ENCODE measurements at places on chromosomes 13 and 19. TPM values are rescaled to one million over a fixed set of nuclear protein-coding genes. Genes with fewer than 3 reads are reported as not detected.

Gene ANGPTL4
- 1.5 TPM for total RNA-seq

Gene RHPN2
- 42.1 TPM for total RNA-seq

GRCh38 chr19:56105090-56105701 is 15.9 kb downstream of the ZNF787 start:
- DNase-seq, result no peak

GRCh38 chr13:83423861-83424260 is 458.4 kb downstream of the SLITRK1 start:
- no peak for DNase-seq

GRCh38 chr19:40387155-40387554 is 2.8 kb downstream of the HIPK4 start:
- no peak for DNase-seq

DNA sequence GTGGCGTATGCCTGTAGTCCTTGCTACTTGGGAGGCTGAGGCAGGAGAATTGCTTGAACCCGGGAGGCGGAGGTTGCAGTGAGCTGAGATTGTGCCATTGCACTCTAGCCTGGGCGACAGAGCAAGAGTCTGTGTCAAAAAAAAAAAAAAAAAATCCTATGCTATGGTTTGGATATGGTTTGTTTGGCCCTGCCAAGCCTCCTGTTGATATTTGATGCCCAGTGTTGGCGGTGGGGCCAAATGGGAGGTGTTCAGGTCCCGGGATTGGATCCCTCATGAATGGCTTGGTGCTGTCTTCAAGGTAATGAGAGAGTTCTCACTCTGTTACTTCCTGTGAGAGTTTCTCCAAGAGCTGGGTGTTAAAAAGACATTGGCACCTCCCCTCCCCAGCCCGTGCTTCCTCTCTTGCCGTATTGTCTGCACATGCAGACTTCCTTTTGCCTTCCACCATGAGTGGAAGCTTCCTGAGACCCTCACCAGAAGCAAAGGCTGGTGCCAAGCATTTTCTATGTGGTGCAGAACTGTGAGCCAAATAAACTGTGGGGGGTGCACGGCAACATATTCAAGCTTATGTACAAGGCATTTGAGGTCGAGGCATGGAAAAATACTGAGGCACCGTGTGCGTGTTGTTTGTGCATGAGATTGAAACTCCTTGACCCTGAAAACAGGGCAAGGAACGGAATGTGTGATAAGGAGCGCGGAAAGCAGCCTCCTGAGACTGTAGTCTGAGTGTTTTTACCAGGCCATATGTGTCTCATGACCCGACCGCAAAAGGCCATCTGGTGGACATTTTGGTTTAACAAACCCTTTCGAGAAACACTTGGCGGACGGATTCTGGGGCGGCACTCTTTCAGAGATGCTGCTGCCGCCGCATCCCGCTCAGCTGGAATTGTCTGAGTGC is 7.3 kb downstream of the SIGLEC9 start:
- DNase-seq, result no peak

GRCh38 chr19:28482221-28482620 is 730.7 kb downstream of the UQCRFS1 start:
- no peak for DNase-seq

Data from SJSA1 (cell line).